T-helper 17 cell (primary cell): ENCODE measurements at places on chromosomes 6 and 20.

- DNase-seq, result no peak
Observed at GRCh38 chr20:4373454-4373853, 348.3 kb upstream of the PRND start.

GRCh38 chr20:61414455-61414991, 162.5 kb downstream of the CDH4 start:
- DNase-seq, result no peak

GRCh38 chr20:1895674-1896483, 672 bp downstream of the SIRPA start:
- DNase-seq, result no peak

- DNase-seq, result no peak
Observed at GRCh38 chr6:71393471-71393870, 104.9 kb downstream of the OGFRL1 start.

- no peak for DNase-seq
Observed at GRCh38 chr6:147986846-147987245, 355.8 kb upstream of the SASH1 start.

- DNase-seq, result no peak
Observed at GRCh38 chr6:134295953-134296553, 21.9 kb downstream of the SGK1 start.

- no peak for DNase-seq
Observed at GRCh38 chr6:141677598-141678211, 455.0 kb upstream of the GJE1 start.

DNA sequence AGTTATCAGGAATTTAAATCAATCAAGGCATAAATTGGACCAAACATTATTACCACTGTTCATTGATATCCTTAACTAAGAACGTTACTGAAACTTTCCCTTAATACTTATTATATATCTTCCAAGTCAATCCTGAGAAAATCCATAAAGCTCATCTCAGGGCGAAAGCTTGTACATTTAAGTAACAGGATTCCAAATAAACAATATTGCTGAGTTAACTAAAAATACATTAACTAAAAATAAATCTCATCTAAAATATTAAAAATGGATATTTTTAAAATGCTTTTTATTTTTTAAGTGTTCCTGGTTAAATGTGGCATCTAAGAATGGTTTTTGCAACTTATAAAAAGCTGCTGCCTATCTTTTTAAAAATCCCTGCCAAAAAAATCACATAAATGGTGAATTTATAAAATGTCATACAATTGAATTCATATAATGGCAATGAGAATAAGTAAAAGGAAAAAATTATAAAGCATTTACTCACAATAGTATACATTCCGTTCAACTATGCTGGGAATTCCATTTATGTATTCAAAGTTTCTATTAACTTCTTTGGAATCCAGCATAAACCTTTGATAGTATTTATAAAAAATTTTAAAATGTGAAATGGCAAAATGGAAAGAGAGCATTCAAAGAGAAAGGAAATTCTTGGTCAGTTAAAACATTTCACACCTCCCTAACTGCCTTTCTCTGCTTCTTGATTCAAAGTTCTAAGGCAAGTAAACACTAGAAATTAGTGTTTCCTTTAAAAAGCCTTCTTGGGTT, 20.8 kb upstream of the GMDS start:
- DNase-seq, result no peak

DNA sequence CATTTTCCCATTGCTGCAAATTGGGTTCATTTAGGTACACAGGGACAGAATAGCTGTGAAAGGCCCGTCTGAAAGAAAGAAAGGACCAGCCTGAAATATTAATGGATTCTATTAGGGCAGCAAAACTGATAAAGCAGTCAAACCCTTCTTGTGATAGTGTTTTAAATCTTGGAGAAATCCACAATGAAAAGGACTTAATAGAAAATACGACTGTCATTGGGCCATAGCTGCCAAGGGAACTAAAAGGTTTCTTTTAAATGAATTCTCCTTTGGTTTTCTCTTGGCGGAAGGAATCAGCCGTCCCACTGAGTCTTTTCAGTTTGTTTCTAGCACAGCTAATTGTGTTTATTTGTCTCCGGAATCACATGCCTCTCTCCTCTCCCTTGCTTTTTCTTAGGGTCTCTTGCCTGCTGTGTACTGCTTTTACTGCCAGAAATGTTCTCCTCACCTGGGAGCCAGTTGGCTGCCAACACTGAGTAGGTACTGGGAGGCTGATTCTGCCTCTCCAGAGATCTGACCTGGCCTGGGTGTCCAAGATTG, 11.3 kb downstream of the PAQR8 start:
- no peak for DNase-seq

DNA sequence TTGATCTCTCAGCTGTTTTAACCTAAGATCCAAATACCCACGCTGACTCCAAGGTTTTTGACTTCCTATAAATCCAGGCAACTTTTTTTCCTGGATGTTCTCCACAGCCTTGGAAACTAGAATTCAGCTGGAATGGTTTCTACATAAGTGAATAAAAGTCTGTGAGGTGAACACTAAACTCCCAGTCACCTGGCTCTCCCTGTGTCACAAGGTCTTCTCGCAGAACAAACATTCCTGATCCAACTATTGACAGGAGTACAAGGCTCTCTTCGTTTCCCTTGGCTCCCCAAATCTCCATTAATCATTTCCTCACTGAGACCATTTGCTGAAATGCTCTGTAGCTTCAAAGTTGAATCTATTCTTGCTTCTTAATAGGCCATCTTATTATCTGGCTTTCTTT, 265.7 kb downstream of the ADGRG6 start:
- no peak for DNase-seq

- DNase-seq, result no peak
Observed at GRCh38 chr6:74671558-74672025, 534.3 kb downstream of the COL12A1 start.

DNA sequence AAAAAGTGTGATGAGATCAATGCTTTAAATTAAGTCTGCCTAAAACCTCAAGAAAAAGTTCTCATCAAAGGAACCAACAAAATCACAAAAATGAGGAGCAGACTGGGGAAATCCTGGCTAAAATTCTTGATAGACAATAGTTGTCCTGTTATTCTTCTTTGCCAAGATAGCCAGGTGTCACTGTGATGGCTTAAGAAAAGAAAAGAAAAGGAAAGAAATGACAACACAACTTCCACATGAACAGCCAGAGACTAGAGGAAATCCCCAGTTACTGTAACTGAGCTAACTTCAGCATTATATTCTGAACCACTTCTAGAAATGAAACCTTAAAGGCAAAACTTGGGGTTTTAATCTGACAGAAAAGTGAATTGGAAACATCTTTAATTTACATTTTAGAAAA, 129.6 kb downstream of the CD24 start:
- DNase-seq, result no peak

GRCh38 chr20:61780066-61780465, 285.6 kb downstream of the TAF4 start:
- no peak for DNase-seq

DNA sequence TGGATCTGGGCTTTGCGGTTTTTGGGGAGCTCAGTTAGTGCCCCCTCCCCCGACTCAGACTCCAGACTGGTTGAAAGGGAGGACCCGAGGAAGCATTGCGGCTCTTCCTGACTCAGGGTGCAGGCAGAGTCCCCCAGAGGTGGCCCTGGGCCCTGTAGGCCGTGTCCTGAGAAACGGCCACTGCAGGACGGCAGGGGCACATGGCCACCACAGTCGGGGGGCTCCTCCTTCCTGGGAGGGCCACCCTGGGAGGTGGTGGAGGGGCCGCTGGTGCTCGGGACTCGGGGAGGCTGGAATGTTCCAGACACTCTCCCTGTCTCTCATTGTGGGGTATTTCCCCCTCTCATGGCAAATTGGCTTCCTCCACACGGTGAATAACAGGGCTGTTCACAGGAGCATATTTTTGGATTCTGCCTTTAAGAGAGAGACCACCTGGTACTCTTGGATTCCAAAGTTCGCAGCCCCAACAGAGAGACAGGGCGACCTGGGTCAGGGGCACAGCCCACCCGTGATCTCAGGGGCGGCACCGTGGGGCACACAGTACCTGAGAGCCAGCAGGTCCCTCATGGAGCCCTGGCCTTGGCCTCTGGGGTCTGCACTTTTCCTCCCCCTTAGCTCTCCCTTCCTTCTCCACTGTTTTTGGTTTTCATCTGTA, 35.7 kb downstream of the FRMD1 start:
- DNase-seq, result no peak

DNA sequence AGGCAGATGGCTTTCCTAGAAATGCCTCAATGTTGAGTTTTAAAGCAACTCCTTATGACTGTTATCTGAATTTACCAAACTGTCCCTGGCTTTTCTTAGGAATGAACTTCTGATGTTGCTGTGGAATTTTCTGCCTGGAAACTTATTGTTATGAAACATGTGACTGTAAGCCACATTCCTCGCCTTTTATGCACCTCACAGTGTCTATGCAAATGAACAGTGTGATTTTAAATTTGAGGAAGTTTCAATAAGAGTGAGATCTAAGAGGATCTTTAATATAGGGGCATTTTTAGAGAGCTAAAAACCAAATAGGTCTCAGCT, 2.4 kb upstream of the CCR6 start:
- no peak for DNase-seq

DNA sequence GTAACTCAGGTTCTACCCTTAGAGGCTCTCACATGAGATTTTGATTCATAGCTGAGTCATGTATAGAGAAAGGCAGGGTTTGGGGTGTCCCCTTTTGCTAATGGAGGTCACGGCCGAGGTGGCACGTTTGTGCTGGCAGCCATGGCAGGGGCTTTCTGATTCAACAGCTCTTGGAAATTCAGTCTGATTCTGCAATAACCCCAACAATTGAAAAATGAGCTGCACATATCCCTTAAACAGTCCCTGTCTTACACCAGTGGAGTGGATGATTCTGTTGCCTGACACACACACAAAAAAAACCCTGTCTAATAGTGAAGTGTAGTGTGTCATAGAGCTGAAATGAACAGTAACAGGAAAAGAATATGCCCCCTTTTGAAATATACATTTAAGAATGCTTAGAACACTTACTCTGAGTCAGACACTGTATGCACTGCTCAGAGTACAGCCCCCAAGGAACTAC, 40.4 kb upstream of the ARG1 start:
- no peak for DNase-seq

DNA sequence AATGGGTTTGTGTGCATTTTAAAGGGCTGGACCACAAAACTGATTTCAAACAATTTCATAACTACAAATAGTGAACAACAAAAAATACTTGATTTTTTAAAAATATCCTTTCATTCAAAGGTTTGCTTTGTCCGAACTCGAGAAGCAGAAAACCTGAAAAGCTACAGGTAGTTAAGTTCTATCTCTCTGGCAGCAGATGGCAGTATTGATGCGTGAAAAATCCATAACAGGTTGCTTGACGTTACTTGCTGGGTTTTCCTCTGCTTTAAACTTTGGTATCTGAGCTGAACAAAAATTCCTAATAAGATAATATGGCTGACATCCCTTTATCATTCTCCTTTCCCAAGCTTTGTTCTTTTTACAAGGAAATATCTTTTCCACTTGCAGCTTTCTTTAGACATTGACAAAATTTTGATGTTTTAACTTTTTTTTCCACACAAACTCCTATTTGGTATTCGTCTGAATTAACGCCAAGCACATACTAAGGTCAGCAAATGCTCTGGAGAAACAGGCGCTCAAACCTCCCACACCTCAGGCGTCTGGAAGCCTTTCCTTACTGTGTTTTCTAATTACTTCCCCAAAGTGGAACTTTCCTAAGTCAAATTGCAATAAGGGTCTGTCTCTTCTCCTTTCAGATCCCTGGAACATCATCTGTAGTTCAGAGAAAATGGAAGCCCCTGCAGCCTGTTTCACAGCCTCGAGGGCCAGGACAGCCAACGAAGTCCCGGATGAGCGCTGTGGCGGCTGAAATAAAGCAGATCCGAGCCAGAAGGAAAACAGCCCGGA, 50.3 kb upstream of the GFRAL start:
- DNase-seq, result no peak
